ENCODE measurements at places on chromosomes 1 and 21.

- no peak for DNase-seq
These were observed 5.8 kb downstream of the PFKL start for GRCh38 chr21:44305691-44306090.

- DNase-seq: peak; percentile 55
These were observed 430 bp downstream of the RBM15 start for GRCh38 chr1:110339407-110340206.

GRCh38 chr1:113042285-113043143 is 30.5 kb upstream of the LRIG2 start:
- DNase-seq: peak; percentile 71

DNA sequence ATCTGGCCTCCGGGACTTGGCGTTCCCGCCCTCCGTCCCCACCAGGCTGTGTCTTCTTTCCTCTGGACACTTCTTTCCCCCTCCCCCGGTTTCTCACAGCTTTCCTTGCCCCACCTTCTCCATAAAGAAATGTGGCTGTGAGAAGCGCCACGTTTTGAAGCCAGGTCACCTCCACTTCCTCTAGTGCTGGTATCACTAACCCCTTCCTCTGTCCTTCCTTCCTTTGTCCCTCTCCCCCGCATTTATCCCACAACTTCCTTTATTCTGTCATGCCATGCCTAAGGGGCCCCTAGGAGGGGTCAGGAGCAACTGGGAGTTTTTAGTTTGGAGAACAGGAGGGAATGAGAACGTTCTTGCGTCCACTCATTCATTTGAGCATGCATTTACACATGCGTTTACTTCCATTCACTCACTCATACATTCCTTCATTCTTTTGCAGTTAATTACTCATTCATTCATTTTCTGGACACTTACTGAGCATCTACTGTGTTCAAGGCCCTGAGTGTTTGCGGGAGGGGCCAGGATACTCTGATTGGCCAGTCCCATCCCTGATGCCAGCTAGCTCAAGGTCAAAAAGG is 5.0 kb upstream of the ACOT11 start:
- no peak for DNase-seq

DNA sequence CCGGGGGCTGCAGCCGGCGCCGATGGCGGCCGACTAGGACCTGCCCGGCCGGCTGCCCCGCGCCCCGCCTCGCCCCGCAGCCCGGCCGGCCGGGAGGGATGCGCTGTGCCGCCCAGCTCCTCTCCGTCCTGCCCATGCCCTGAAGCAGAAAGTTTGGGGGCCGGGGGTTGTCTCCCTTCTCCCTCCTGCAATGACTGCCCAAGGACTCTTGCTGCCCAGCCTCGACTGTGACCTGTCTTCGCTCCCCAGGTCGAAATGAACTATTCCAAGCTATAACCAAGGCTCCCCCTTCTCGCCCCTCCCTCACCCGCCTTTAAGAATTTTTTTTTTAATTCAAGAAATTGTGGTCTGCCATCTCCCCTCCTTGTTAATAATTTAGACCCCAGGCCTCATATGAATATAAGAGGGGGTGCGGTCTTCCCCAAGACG is 361 bp downstream of the TMCC2 start:
- no peak for DNase-seq

DNA sequence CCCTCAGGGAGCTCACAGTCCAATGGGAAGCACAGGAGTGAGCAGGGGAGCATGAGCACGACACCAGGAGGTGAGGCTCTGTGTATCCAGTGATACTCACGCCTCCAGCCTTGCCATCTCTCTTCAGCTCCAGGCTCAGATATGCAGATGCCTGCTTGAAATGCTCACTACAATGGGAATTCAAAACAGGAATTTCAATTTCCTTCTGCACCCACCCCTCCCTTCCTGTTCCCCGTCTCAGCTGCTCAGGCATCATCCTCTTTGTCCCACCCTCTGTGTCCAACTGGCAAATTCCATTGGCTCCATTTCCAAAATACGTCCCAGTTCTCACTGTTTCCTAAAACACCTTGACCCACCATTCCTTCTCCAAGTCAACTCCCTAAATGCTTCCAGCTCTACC is 58.9 kb downstream of the FBXO2 start:
- no peak for DNase-seq

DNA sequence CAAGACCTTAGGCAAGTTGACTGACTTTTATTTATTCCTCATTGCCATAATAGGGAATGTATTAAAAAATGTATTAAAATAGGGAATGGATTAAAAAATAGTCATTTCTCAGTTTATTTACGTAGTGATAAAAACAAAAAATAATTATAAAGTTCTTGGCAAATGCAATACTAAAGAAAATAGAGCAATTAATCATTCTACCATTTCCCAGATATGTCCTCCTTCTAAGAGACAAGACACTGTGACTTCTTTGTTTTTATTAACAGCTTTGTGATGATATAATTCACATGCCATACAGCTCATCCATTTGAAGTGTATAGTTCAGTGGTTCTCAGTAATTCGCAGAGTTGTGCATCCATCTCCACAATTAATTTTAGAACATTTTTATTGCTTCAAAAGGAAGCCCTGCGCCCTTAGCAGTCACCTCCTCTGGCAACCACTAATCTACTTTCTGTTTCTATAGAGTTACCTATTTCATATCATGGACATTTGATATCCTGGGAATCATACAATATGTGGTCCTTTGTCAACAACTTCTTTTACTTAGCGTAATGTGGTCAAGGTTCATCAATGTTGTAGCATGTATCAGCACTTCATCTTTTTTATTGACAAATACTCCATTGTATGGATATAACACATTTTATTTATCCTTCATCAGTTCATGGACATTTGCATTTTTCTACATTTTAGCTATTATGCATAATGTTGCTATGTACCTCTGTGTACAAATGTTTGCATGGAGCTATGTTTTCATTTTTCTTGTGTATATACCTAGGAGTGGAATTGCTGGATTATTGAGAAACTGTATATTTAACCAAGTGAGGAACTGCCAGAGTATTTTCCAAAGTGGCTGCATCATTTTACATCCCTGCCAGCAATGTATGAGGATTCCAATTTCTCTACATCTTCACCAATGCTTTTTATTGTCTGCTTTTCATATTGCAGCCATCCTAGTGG is 5.6 kb downstream of the TBX19 start:
- no peak for DNase-seq

GRCh38 chr1:87638636-87639035 is 310.0 kb downstream of the LMO4 start:
- no peak for DNase-seq

DNA sequence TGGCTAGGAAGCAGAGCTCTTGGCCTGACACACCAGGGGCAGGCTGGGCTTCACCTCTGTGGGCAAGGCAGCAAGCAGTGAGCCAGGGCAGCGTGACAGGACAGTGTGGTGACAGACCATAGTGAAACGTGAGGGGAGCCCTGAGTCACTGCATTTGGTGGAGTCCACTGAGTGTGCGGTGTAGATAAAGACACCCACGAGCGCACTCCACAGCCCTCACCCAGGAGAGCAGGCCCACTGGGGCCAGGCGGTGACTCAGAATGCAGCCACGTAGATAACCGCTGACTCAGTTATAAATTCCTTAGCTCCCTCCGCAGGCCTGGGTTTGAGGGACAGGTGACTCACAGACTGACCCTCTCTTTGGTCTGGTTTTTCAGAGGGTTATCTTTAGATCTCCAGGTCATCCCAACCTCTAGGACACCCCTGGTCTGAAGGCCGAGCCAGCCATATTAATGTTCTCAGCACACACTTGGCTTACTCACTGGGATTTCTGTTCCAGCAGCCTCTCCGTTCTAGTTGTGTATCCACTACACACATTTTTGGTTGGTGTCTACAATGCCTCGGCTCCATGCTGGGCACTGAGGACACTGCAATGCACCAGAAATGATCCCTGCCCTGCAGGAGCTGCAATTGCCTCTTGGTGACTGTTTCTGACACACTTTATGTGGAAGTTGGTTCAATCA is 90.2 kb upstream of the TSPAN2 start:
- DNase-seq: peak; percentile 75

DNA sequence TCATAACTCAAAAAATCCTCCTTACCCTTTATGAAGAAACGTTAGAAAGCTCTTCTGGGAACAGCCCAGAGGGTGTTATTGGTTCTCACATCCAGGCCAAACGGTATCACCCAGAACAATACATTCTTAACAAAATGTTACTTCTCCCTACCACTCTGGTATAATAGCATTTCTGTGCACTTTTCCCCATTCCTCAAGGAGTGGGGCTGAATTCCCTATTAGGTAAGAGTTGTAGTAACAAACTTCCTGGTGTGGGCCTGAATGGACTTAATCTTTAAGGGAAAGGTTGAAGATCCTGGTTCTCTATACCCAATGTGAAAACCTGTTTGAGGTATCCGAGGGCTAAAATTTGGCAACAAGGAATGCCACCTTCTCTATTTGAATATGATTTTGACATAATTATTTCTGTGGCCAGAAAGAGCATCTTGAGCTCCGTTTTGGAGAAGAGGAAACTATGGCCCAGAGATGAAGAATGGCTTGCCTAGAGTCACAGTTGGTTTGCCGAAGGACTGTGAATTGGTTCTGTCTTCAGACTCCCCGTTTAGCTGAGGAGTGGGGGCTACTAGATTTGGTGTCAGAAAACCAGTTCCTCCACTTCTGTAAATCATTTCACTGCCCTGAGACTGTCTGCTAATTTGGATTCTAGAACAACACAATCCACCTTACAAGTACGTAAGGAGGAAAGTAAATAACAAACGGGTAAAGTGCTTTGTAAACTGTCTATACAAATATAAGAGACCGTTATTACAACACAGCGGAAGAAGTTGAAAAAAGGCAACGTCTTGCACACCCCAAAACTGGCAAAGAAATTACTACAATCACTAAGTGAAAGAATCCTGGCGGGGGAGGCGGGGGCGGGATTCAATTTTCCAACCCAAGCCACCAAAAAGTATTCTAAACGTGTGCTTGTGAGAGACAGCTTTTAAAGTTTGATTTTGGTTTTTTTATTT is 2.3 kb downstream of the ANP32E start:
- DNase-seq: no peak

DNA sequence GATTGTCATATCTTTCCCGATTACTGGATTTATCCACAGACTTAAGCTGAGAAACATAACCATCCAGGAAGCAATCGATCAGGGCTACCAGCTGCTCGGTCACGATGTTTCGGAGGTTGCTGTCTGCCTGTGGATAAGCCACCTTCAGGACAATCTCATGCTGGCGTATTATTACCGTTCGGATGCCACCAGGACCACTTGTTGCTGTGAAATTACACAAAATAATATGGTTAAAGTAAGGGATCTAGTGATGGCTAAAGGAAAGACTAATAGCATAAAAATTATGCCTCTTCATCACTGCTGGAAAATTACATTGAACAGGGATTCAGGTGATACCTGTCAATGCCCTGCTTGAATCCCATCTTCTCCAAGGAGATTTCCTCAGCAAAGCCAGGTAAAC is 30.8 kb upstream of the ACTA1 start:
- DNase-seq: no peak

DNA sequence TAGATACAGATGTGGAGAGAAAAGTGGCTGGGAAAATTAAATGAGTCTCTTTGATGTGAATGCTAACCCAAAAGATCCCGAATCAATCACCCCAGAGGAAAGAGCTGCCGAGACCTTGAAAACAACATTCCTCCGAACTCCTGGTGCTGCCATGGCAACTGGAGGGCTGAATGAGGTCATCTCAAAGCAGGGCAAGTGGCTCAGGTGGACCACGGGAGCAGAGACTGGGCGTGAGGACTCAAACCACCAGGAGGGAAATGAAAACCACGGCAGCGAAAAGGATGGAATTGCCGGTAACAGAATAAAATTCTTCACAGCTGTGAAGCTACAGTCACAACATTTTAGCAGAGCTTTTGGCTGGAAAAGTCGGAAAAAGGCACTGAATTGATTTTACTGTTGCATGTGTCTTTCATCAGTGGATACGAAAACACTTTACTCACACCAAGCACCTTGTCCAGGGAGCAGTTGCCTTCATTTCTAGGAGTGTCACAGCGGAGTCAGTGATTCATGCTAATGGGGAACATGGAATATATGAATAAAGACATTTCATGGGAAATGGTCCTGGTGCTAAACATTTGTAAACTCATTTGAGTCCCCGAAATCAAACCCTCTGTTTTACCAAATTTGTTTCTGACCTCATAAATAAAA is 23.2 kb upstream of the BECN2 start:
- DNase-seq: peak; percentile 37

DNA sequence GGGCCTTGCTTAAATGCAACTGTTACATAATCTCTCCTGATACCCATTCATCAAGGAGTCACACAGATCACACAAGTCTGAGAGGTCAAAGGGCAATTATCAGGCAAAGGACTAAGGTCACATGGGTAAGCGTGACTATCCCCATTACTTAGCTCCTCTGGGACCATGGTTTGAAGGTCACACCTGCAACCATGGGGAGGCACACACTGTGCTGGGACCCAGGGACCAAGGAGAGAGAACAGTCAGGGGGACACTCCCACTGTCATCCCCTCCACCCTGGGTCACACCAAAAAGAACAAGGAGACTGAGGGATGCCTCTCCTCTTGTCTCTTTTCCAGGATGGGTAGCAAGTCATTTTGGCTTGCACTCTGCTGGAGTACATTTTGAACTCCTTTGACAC is 30.9 kb upstream of the CTBS start:
- DNase-seq: no peak

GRCh38 chr1:218374401-218375353 is 29.5 kb downstream of the TGFB2 start:
- DNase-seq: no peak

- no peak for DNase-seq
These were observed 8.2 kb upstream of the CDK11A start for GRCh38 chr1:1732381-1732780.

- DNase-seq: no peak
These were observed 865 bp downstream of the PIGC start for GRCh38 chr1:172442843-172443565.

GRCh38 chr1:246677842-246678241 is 46.4 kb upstream of the SCCPDH start:
- DNase-seq: no peak

- DNase-seq: peak; percentile 36
These were observed 59.3 kb downstream of the SLC37A1 start for GRCh38 chr21:42572906-42573495.

- DNase-seq: no peak
These were observed 54.6 kb upstream of the NCAM2 start for GRCh38 chr21:20943561-20943997.

DNA sequence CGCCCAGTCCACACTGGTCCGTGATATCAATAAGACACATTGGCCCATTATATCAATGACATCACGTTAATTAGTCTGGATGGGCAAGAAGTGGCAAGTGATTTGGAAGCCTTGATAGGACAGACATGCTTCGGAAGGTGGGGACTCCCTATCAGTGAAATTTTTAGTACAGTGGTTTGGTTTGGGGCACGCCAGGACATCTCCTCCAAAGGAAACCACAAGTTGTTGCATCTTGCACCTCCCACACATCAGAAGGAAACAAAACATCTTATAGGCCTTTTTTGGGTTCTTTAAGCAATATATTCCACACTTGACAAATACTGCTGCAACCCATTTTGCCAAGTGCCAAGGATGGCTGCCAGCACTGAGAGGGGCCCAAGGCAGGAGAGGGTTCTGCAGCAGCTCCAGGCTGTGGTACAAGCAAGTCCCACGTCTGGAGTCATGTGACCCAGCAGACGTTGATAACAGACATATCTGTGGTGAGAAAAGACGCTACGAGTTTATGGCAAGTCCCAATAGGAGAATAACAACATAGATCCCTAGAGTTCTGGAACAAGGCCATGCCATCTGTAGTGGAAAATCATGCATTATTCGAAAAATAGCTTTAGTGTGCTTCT is 95.3 kb upstream of the DISP3 start:
- no peak for DNase-seq

All from psoas muscle (tissue), 8 donors.